Cortex of kidney (tissue), 1 donor: ENCODE measurements at places on chromosomes 7 and 10.

- DNase-seq, result no peak
Measured at GRCh38 chr7:39259391-39260003, 281.8 kb downstream of the POU6F2 start.

DNA sequence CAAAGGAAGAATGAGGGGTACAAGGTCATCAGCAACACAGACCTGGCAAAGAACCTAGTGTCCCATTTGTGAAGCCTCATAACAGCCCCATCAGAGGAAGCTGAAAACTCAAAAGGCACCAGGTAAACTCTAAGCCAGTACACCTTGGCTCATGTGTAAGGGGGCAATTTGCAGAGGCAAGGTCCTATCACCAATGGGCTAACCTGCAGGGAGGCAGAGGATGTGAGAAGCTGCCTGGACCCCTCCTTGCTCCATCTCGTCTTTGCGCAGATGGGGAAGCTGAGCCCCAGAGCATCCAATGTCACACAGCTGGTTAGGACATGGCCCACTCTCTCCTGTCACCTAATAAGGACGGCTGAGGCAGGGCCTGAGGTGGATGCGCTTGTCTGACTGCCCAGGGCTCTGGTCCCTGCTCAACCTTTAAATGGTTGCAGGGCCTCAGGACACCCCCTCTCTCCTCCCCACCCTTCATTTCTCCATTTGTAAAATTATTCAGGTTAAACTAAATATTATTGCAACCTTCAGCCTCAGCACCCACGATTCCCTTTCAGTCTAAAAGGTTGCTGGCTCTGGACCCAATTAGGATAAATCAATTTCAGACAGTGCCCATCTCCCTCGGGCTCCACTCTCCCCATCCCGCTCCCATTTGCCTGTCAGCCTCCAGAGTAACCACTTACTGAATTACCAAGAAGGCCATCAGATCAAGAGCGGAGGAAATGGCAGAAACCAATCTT lies 135.3 kb downstream of the OAT start:
- no peak for DNase-seq

DNA sequence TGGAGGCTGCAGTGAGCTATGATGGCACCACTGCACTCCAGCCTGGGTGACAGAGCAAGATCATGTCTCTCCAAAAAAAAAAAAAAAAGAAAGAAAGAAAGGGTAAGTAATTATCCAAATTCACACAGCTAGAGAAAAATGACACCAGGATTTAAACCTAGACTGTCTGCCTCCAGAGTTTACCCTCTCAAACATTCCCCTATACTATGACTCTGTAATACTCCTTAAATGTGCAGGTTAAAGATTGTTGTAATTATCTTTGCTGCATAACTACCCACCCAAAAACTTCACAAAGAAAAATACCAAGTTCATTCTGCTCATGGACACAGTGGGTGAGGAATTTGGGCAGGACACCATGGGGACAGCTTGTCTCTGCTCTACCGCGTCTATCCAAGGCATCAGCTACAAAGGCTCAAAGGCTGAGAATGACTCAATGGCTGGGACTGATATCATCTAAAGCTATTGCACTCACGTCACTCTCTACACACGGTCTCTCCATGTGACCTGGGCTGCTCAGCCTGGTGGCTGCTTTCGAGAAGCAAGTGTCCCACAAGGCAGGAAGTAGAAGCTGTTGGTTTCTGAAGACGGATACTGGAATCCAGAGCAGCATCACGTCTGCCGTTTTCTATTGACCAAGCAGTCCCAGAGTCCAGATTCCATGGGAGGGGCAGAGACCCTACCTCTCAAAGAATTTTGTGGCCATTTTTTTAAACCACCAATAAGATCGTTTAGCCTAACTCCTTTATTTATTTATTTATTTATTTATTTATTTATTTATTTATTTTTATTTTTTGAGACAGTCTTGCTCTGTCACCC lies 185.7 kb upstream of the AUTS2 start:
- no peak for DNase-seq

DNA sequence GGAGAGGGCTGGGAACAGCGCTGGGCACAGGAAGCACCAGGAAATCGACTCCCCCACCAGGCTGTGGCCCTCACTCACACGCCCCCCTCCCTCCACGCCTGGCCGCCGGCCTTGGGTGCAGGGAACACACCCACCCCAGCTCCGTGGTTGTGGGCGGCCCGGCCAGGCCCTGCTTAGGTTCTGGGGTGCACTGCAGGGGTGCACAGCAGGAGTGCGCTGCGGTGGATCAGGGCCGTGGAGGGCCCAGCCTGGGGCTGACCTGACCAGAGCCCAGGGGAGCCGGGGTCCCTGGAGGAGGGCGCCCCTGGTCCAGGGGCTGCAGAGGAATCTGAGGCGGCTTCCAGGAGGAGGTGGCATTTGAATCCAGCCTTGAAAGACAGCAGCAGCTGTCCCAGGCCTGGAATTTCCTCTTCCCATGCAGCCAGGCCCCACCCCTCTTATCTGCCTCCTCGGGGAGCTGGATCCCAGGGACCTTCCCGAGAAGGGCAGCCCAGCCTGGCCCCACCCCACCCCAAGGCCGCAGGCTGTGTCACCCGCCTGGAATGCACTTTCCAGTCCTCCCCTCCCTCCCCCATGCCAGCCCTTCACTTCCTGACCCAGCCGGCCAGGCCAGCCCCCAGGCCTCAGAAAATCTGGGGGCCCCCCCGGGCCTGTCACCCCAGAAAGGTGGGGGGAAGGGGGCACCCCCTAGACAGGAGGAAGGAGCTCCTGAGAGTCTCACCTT lies 18.4 kb upstream of the PDGFA start:
- no peak for DNase-seq

DNA sequence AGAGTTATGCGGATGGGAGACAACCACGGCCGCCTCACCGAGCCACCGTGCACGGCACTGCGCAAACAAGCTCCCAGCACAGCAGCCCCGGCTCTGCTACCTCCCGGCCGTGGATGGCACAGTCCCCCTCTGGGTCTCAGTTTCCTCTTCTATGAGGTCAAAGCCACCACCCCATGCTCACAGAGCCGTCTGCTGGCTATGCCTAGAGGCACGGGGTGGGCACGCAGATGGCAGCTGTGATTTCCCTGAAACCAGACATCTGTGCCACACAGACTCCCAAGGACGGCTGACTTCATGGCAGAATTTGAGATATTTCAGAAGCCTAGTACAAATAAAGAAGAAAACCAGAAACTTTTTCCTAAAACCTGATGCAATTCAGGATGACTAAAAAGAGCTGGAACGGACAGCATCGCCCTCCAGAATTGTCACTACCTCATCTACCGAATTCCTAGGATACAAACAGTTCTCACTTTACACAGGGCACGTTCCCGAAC lies 73.2 kb downstream of the AMZ1 start:
- no peak for DNase-seq

DNA sequence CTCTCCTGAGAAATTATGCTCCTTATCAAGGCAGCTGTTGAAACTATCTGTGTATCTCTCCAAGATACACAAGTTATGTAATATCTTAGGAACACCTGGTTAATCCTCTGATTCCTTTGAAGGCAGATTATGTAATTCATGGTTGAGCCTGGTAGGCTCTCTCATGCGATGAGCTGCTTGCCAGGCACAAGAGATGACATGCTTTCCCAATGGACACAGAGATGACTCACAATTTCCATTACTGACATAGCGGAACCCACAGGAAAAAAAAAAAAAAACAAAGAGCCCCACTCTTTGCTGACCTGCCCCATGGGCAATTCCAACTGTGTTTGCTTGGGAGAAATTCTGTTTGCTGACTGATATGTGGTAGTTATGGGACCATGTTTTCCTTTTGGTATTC lies 736.4 kb upstream of the PHF14 start:
- no peak for DNase-seq

DNA sequence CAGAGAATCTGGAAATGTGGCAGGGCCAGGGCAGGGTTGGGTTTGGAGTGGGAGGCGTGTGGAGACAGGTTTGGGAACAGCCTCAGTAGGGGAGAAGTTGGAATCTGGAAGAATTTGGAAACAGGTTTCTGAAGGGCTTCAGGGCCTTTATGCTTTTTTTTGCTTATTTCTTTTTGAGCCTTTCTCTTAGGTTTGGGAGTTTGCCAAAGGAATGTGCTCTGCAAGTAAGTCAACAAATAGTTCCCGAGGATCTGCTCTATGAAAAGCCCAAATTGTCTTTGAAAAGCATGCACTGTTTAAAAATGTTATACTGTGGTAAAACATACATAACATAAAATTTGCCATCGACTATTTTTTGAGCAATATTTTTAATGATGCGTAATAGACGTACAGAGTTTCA lies 86.7 kb upstream of the ADRB1 start:
- DNase-seq, result no peak

DNA sequence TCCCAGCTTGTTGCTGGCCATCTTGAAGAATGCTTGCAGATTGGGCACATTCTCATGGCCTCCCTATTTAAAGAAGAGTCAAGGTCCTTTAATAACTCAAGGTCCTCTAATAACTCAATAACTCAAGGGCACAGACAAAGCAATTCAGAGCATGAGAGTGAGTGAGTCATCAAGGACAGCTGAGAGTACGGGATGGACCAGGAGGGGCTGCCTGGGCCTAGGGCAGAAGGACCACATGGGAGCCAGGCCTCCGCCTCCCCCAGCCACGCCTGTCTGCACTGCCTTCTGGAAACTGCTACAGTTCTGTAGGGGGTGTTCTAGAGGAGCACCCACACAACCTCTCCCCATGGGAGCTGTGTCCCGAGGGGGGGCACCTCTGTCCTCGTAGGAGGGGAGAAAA lies 48.9 kb downstream of the ZNF503 start:
- no peak for DNase-seq

DNA sequence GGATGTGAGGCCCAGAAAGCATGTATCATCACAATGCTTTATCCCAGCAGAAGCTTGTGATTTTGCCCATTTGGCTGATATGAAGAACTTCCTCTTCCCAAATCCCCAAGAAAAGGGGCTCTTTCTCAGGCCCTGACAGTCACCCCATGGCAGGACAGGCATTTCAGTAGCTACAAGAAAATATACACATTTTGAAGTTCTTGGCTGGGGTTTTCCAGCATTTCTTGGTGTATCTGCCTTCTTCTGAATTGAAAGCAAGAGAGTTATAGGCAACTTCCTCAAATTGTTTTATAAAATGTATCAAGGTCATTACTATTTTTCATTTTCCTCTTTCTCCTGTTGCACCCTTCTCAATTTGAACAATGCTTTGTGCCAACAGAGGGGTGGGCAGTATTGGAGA lies 63.3 kb upstream of the PDLIM1 start:
- no peak for DNase-seq

- no peak for DNase-seq
Measured at GRCh38 chr7:103821092-103821491, 168.4 kb downstream of the RELN start.

- no peak for DNase-seq
Measured at GRCh38 chr10:48554246-48554645, 50.6 kb downstream of the ARHGAP22 start.

- DNase-seq, result no peak
Measured at GRCh38 chr7:156194813-156195212, 382.6 kb upstream of the SHH start.

DNA sequence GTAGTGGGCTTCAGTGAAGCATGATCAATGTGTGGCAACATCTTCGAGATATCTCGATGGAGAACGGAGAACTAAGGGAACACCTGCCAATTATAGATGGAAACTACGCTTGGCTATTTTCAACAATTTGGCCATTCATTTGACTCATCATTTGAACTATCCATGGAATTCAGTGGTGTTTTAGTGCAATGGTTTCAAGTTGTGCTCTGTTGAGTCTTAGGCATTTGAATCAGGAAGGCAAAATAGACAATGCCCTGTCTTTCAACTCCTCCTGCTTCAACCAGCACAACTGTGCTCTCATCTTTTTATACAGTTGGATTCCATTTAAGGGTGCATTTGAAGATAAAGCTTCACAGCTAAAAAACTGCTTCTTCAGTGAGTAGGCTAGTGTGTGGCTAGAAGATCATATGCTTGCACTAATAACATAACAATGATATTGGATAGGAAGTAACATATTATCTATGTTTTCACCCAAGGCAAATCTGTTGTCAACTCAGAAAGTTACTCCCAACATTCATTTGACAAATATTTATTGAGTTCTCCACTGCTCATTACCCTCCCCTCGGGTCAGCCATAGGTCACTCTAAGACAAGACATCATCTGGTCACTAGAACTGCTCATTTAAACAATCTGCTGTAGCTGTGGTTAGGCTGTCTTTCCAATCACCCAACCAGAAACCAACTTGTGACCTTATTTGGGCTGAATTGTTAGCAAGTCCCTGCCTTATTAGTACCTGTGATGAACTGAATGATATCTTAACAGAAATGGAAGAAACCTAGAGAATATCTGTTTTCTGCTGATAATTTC lies 314.1 kb upstream of the SP4 start:
- DNase-seq, result no peak

DNA sequence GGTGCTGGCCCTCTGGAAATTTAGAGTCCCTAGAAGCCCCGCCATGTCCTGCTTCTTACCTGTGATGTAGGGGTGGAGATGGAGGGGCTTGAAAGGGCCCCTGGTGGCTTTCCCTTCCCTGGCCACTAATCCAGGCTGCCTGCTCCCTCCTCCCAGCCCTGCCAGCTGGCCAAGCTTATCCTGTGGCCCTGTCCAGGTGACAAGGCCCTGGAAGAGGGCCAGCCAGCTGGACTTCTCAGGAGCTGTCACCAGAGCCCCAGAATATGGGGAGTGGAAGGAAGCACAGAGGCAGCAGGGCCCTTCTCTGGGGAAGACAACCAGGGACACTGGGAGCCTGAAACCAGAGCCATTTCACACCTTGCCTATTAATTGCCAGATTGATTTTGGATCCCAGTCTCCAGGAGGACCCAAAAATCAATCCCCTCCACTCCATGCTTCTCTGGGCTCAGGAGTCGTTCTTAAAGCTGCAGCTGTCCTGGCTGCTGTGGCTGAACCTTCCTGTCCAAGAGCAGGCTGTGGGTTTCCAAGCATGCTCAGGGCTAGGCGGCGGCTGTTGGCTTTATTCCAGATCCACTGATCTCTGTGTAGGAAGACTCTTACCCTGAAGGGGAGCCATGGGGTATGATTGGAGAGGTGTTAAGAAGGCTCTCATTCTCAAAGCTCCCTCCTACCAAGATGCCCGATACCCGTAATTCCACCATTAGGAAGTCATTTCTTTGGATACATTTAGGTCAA lies 52.6 kb upstream of the PCBD1 start:
- no peak for DNase-seq

DNA sequence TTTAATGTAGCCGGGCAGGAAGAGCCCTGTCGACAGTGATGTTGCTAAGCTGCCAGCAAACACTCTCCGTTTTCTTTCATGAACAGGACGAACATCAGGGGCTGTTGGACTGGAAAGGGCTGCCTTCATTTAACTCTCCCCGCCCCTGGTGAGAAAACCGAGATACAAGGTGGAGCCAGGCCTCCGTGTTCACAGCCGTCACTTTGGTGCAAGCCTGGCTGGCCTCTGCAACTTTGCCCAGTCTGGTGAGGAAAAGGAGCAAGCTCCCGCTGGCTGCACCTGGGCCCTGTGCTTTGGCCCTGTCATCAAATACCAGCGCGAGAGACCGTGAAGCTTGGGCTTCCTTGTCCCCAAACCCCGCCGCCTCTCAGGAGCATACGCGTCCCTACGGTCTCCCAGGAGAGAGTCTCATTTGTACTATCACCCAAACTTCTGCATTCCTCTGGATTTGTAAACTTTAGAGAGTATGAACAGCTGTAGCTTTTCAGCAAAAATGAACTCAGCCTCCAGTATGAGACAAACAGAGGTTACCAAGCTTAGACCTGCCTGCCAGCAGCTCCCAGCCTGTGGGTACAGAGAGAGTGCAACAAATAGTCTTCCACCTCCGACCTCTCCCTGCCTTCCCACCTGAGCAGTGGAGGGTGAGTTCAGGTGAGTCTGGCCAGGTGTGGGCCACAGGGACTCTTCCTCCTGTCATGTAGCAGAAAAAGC lies 445.3 kb upstream of the MGMT start:
- DNase-seq, result no peak

- DNase-seq, result no peak
Measured at GRCh38 chr10:24556126-24556749, 167.4 kb downstream of the ARHGAP21 start.

- no peak for DNase-seq
Measured at GRCh38 chr10:95661818-95662217, 5.3 kb upstream of the ALDH18A1 start.
